Osteocyte (in vitro differentiated cells): ENCODE measurements at places on chromosomes 7 and 10. TPM values are rescaled to one million over a fixed set of nuclear protein-coding genes. Genes with fewer than 3 reads are reported as not detected.

GRCh38 chr10:102781921-102782557, 38.3 kb downstream of the WBP1L start:
- no peaks in the 10 kb centered on the region for H3K27me3 ChIP-seq
- H3K4me1 ChIP-seq: peaks cover 80% of the 10 kb centered on the region
- peak overlapping the region; percentile 96 for H3K27ac ChIP-seq
- peak overlapping the region; percentile 44 for H3K4me3 ChIP-seq

DNA sequence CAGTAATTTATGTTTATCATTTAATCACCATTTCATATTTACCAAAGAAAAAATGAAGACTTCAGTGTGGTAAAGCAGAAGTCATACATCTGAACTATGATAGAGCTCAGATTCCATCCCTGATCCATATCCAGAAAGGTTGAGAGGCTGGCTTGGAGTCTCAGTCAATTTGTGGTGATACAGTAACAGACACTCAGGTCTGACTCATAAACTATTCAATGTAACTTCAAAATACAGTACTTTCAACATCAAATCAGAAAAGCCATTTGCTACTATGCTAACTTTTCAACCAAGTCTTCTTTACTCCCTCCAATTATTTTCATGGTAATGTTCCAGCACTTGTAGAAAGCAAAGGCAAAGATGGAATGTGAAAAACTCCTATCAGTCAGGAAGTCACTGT, 190.4 kb downstream of the HDAC9 start:
- H3K36me3 ChIP-seq: no peaks in the 10 kb centered on the region
- H3K4me1 ChIP-seq: peaks cover 1% of the 10 kb centered on the region
- no peak overlapping the region for H3K4me3 ChIP-seq
- no peaks in the 10 kb centered on the region for H3K27me3 ChIP-seq

- peaks cover 10% of the 10 kb centered on the region for H3K4me1 ChIP-seq
- no peaks in the 10 kb centered on the region for H3K27me3 ChIP-seq
- no peak overlapping the region for H3K27ac ChIP-seq
- no peak overlapping the region for H3K4me3 ChIP-seq
- no peak for DNase-seq
Measured at GRCh38 chr7:39605087-39605486, 18.3 kb upstream of the RALA start.

DNA sequence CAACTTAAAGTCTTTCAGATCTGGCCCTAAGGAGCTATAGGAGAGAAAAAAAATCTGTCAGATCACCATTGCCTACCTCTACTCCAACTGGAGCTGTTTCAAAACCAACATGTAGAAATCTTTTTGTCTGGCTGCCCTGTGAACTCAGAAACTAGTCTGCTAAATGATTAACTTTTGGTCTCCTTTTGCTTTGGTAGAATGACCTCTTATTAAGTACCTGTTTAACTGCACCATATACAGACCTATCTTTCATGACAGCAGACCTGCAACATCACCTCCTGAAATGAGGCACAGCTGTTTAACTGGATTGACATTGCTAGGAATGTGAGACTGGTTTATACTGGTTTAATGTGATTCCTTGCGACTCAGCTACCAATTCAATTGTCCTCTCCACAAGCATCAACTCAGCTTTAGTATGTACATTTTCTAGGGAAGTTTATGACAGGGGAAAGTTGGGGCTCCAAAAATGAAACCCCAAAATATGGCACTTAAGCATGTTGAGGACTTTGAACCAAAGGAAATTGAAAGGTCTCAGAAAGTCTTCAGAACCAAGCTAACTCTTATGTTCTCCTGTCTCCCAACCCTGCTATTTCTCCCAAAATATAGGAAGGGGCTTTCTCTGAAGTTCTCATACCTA, 1.8 kb downstream of the CYP3A43 start:
- H3K27me3 ChIP-seq: peaks cover 24% of the 10 kb centered on the region
- no peak overlapping the region for H3K4me3 ChIP-seq
- no peaks in the 10 kb centered on the region for H3K36me3 ChIP-seq

Gene CPA2
- not detected in 2 replicates for total RNA-seq
